NCI-H345 (cell line): ENCODE measurements at places on chromosomes 1 and 21.

GRCh38 chr1:81034291-81034690 lies 766.4 kb upstream of the ADGRL2 start:
- DNase-seq = no peak

DNA sequence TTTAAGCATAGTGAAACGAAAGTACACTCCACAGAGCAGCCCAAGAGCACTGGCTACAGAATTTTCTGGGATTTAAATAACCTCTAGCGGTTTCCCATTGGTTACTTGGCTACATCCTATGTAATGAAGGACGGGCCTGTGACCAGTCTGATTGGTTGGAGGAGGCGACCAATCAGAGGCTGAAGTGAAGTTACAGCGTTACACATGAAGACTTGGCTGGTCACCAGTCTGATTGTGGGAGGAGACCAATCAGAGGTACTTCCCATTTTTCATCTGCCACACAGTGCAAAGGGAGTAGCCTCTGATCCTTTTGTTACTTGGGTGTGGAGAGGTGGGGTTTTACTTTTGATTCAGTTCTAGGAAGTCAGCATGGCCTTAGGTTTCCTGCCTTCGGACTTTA lies 142.7 kb upstream of the SERTAD4 start:
- no peak for DNase-seq

DNA sequence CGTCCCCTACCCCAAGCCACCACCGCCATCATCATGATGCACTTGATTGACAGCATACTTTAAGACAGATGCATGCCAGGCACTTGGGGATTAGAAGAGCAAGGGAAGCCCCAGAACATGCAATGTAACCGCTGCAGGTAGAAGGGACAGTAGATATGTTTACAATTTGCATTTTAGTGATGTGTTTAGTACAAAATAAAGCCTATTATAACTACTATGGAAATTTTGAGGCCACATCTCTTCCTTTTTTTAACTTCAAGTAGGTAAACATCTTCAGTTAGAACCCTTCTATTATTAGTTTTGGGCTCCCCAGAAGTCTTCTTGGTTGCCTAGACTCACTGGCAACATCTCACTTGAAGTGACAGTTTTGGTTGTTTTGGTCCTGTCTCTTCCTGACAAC lies 25.3 kb downstream of the CR1L start:
- no peak for DNase-seq

DNA sequence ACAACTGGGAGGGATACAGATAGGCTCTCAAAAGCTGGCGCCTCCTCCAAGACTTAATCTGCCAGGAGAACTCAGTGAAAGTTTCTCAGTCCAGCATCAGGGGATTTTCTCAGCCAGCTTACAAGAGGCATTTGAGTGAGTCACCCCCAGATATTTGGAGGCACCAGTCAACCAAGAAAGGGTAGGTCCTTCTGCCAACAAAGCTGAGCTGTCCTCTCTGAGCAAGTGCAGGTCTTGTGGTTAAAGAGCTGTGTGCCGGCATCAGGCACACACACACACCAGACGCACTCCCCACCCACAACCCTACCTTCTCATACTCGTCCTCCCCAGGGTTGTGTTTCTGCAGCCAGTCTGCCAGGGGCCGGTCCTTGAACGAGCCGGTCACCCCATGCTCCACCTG lies 27.0 kb upstream of the PPP1R15B start:
- no peak for DNase-seq

GRCh38 chr1:108505763-108506070 lies 54.2 kb upstream of the EEIG2 start:
- DNase-seq = no peak

DNA sequence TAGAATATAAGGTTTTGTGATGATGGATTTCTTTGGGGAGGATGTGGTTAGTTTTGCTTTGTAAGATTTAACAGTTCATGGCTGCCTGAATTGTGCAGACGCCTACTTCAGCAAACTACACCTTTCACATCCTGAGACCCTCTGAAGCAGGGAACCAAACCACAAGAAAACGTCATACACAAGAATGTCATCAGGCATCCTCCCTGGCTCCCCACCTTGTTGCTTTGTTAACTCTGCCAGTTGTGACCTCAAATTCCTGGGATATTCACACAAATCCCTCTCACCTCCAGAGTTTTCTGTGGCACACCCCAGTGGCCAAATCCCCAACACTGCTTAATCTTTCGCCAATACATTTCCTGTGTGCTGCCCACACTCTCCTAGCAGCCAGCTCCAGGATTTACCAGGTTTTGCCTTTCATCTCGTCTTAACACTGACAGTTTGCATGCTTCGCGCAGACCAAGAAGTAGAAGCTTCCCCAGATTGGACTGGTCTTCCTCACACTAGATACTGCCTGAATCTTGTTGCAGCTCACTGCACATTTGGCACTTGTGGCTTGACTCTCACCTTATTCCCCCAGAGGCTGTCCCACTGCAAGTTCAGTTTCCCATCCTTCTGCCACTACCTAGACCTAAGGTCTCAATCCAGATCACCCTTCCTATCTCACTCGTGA lies 51.1 kb upstream of the CTTNBP2NL start:
- DNase-seq = no peak

DNA sequence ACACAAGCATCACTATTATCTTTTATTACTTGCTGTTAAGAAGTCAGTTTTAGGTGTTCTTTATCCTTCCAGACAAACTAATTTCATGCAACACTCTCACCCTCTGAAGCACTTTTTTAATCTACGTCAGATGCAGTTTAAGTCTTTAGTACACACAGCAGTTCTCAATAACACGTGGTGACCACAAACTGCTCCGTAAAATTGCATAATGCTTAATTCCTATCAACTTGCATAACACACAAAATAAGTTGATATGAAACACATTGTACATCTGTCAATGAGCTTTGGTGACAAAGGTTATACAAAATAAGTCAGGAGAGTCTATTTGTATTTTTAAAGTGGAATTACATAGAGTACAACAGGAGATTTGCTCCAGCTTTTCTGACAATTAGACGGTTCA lies 140.9 kb upstream of the ETS2 start:
- no peak for DNase-seq

- DNase-seq = no peak
Measured at GRCh38 chr1:96926176-96926575, 204.6 kb downstream of the PTBP2 start.

DNA sequence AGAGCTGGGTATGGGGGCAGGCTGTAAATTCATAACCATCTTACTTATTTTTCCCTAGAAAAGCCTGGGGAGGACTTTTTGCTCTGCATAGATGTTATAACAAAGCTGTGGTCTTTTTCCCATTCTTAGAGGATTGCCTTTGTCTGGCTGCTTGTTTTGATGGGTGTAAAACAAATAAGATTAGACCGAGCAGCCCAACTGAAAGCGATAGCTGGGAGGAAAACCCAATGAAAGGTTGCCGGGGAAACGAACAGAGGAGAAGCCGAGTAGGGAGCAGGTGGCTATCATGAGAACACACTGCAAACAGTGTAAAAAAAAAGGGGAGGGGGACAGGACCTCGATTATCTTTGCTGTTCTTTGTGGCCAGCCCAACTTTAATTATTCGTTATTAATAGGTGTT lies 1.9 kb downstream of the ELAVL4 start:
- DNase-seq = peak; percentile 95

GRCh38 chr1:15065291-15065690 lies 88.3 kb upstream of the TMEM51 start:
- no peak for DNase-seq

DNA sequence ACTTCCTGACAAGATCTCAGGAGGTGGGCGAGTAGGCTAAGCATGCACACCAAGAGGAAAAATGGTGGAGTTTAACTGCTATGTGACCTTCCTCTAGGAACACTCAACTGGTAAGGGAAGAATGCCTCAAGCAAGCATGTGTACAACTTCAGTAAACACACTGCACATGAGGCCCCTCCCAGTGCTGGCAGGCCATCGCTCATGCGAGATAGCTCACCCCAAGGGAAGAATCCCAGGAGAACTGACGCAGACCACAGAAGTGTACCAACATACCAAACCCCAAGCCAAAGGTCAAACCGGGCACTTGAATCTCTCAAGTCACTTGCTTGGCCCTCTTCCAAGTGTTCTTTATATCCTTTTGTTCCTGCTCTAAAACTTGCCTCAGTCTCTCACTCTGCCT lies 40.5 kb upstream of the GALNT2 start:
- no peak for DNase-seq

DNA sequence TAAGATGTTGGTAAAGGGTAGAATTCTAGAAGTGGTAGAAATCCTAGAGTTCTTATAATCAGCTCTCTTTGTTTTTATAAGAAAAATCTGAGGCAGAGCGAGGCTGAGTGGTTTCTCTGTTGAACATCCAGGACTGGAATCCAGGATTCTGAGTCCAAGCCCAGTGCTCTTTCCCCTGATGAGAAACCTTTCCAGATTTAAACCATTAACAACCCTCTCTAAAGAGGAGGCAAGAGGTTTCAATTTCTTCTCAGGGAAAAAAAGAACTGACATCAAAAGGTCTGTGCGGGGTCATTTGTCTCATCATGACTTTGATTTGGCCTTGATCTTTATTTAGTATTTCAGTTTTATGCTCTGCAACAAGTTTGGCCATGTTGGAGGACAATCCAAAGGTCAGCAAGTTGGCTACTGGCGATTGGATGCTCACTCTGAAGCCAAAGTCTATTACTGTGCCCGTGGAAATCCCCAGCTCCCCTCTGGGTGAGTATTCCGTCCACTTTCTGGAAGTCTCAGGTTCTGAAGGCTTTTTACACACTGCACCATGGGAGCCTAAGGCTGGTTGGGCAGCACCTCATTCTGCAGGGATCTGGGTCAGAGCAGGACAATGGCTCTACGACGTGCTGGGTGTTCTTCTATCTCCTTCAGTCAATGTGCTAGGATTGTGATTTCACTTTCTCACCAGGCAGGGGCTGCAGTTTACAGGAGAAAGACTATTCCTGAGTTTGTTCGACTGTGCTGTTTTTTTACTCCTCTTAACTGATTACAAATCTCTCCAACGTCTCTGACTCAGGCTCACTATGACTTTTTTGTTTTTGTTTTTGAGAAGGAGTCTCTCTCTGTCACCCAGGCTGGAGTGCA lies 18.9 kb upstream of the CCT8 start:
- DNase-seq = no peak

GRCh38 chr1:32746130-32746529 lies 43.6 kb upstream of the SYNC start:
- DNase-seq = no peak
